ENCODE measurements at places on chromosomes 3 and 15.
A peak's percentile ranks its signal among the peaks of the same experiment; 100 is the strongest.

GRCh38 chr3:189512039-189512438 is 119.2 kb upstream of the TP63 start:
- DNase-seq = no peak

DNA sequence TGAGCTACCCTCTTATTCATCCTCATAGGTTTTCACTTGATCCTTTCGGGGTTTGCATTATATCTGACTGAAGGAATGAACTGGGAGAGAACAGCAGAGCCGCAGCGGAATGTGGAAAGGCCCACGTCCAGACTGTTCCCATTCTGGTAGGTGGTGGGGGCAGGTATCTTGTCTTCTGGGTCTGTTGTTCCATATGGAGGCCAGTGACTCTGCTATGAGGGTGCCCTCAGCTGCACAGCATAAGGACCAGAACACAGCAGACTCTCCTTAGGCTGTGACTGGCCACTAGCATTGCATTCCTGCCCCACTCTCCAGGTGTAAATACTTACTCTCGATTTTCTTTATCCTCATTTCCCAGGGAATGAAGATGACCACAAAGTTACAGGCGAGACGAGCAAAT is 12.1 kb downstream of the TMC3 start:
- DNase-seq = no peak

DNA sequence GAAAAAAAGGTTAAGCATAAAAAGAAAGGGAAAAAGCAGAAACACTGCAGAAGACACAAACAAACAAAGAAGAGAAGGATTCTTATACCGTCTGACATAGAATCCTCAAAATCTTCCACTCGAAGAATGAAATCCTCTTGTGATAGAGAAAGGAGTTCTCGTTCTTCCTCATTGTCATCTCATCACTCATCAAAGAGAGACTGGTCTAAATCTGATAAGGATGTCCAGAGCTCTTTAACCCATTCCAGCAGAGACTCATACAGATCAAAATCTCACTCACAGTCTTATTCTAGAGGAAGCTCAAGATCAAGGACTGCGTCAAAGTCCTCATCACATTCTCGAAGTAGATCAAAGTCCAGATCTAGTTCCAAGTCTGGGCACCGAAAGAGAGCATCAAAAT is 16.5 kb upstream of the ZBTB47 start:
- DNase-seq = no peak

DNA sequence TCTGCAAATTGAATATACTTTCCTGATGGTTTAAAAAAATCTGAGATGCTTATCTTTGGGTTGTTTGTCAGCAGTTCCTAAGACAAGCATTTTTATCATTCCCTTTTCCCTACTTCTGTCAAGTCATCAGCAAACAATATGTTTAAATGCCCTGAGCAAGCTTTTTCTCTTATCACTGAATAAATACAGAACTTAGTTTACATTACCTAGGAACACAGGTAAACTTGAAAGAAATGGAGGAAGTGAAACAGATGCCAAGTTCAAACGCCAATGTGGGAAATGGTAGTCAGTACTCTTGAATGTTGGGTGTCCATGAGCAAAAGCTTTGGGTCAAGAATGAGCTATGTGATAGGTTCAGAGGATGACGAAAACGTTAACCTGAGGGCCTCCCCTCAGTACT is 17.2 kb upstream of the TCAIM start:
- no peak for DNase-seq

- no peak for DNase-seq
Measured at GRCh38 chr15:96038650-96039049, 291.9 kb upstream of the NR2F2 start.

GRCh38 chr15:70121624-70122302 is 24.0 kb upstream of the TLE3 start:
- DNase-seq = peak; percentile 81

GRCh38 chr15:22973286-22973685 is 6.9 kb downstream of the CYFIP1 start:
- no peak for DNase-seq

Measured in femur (tissue), 1 donor.